T-helper 1 cell (primary cell): ENCODE measurements at places on chromosomes 12 and 14.

GRCh38 chr12:57057067-57057751, 7.3 kb upstream of the MYO1A start:
- DNase-seq: no peak

DNA sequence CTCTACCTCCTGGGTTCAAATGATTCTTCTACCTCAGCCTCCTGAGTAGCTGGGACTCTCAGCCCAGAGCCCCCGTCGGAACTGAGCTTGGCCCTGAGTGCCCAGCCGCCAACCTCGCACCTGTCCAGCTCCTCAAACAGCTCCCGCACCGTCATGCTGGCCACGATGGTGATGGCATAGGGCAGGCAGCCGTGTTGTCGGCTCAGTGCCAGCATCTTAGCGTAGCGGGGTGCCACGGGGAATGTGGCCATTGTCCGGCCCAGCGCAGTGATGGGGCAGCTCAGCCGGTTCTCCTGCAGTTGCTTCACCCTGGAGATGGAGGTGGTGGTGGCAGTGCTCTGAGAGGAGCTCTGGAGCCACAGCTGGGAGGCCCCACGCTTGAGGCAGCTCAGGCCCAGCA, 32.4 kb downstream of the DHX37 start:
- no peak for DNase-seq

GRCh38 chr12:40229690-40230651, 5.2 kb downstream of the LRRK2 start:
- DNase-seq: no peak

DNA sequence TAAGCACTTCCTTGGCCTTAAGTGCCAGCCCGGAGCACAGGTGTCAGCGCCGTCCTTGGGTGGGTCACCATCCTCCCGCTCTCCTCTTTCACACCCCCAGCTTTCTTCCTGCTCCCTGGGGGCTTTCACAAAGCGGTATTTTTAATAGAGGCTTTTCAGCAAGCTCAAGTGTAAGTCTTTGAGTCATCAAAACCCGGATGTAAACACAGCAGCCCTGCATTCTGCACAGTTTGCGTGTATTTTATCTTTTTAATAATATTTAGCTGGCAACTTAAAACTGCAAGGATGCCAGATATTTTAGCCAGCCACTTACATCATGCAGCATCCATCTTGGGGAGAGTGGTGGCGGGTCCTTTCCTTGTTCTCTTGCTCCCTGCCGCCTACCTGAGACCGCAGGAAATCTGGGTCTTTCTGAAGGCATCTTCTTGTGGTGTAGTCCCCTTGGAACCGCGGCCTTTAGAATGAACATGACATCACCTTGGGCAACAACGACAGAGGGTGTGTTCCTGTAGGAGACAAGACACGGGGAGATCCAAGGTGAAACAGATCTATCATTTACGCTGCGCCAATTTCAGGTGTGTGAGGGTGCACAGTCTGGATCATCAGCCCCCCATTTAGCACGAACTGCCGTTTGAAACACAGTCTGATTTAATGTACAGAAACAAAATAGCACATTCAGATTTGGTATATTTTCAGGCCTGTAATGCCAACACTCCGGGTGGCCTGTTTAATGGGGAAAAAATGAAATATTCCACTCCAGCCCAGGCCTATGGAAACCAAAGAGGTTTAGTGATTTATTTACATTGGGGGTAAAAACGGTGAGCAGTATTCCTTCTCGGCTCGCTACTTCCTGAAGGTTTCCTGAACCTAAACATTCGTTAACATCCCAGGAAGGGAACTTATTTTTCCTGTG, 12.5 kb upstream of the IRF2BPL start:
- DNase-seq: no peak

DNA sequence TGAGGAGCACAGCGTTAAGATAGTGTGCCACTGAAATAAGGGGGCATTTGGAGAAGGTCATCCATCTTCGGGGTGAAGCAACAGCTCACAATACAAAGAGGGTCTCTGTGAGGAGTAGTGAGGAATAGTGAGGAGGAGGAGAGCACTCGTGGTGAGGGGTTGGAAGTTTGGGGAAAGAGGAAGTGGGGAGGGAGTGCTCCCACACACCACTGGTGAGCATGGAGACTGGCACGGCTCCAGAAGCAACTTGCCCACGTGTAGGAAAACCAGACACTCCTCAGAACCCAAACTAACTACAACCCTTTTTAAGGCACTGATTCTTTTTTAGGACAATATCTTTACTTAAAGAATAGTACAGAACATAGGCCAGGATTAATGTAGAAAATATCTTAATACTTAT, 48.9 kb downstream of the GALNT8 start:
- no peak for DNase-seq

- DNase-seq: no peak
Measured at GRCh38 chr12:120071493-120072020, 45.0 kb downstream of the RAB35 start.

GRCh38 chr14:79949906-79950305, 261.4 kb downstream of the DIO2 start:
- no peak for DNase-seq

DNA sequence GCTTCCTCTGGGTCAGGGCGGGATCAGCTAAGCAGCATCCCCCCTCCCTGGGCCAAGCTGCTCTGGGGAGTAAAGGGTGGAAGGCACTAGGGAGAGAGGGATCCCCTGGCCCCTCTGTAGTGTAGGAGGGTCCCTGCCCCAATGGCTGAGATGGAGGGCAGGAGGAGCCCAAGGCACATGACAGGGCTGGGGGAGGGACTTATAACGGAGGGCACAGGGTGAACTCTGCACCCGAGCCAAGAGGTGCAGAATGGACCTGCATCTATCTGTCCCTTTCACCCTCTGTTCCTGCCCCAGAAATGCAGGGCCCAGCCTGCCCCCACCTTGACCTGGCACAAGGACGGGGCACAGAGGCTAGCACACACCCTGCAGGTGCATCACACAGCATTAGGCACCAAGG, 3.8 kb upstream of the ITGB7 start:
- no peak for DNase-seq

DNA sequence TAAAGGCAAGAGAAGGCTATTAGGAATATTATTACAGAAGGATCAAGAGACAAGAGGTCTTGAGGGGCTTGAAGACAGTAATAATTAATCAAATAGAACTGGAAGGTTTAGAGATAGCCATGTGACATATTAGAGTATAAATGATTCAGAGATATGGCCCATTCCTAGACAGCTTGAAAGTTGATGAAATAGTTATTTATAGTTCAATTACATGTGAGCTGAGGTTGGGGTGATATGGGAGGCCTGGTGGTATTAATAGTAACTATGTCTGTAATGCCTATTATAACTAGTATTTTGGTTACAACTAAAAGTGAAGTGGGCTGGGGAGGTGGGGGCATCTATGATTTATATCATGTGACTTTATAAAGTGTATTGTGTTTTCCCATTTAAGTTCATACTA, 14.1 kb upstream of the MIS18BP1 start:
- DNase-seq: no peak

- peak; percentile 43 for DNase-seq
Measured at GRCh38 chr12:92055877-92056276, 89.8 kb downstream of the BTG1 start.

- DNase-seq: no peak
Measured at GRCh38 chr12:70049596-70050360, 193.5 kb upstream of the CNOT2 start.

DNA sequence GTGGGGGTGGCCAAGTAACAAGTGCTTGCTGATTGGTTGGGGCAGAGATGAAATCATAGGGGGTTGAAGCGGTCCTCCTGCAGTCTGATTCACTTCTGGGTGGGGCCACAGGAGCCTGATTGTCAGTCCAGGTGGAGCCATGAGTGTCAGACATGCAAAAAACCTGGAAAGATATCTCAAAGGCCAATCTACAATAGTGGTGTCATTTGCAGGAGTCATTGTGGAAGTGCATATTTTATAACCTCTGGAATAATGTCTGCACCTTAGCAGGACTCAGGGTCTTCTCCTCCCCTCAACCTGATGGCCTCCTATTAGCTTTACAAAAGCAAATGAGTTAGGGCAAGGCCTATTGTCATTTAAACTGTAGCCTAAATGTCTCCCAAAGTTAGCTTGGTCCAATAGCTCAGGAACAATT, 241.4 kb downstream of the NUAK1 start:
- no peak for DNase-seq

DNA sequence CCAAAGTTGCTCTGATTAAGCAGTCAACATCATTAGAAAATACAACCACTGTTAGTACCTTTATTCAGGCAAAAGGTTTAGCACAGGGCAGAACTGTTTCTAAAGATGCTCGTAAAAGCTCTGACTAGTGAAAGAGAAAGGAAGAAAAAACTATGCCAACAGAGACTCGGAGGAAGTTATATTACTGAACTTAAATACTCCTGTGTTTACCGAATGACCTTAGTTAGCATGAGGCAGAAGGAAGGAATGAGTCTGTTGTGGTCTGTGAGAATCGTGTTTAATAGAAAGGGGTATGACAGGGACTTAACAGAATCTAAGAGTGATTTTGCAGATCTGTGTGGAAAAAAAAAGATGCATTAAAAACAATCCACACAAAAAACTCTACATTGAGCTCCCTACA, 84.1 kb upstream of the OVCH1 start:
- DNase-seq: no peak

- no peak for DNase-seq
Measured at GRCh38 chr12:46349253-46349652, 23.3 kb downstream of the SLC38A2 start.

DNA sequence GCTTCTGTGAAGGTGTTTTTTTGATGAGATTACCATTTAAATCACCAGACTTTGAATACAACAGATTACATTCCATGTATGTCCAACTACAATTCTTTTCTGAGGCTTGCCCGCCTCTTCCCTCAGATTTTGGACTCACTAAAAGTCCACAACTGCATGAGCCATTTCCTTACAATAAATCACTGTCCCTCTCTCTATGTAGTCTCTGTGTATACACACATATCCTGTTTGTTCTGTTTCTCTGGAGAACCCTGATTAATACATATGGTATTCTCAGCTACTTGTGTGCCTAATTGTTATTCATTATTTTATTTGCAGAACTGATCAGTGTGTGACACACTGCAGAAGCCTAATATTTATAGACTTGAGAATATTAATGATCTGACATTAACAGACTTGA, 2.4 kb upstream of the MIPOL1 start:
- no peak for DNase-seq

- no peak for DNase-seq
Measured at GRCh38 chr12:91579516-91580263, 397.1 kb upstream of the DCN start.

- DNase-seq: no peak
Measured at GRCh38 chr14:52348279-52348678, 34.2 kb downstream of the PTGER2 start.

DNA sequence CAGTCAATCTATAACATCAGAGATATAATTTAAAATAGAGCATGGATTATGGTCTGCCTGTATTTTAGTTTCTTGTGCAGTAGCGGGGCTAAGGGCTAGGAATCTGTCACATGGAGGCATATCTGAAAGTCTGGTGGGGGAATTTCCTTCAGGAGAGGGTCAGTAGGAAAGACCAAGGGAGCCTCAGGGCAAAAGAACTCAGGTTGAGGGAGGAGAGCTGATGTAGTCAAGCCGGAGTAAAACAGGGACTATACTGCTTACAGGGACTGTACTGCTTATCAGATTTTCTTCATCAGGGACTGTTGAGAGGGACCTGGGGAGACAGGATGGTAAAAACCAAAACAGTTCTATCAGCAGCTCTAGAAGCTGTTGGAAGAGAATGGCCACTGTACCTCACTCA, 82.0 kb upstream of the CPM start:
- no peak for DNase-seq

DNA sequence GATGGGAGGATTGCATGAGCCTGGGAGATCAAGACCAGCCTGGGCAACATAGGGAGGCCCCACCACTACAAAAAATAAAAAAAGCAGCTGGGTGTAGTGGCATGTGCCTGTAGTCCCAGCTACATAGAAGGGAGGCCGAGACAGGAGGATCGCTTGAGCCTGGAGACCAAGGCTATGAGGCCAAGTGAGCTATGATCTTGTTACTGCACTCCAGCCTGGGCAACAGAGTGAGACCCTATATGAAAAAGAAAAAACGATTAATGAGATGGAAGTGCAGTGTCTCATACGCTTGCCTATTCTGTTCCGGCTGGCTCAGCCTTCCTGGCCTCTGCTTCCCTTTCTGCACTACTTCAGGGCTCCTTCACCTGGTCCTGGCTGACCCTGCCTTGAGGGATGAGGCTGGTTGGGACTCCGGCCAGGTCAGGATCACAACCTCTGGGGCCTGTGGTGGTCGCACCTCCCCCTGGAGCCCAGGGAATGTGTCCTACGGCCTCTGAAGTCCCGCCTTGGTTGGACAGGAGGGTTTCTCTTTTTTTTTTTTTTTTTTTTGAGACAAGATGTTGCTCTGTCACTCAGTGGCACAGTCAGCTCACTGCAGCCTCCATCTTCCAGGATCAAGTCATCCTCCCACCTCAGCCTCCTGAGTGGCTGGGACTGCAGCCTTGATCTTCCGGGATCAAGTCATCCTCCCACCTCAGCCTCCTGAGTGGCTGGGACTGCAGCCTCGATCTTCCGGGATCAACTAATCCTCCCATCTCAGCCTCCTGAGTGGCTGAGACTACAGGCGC, 10.7 kb downstream of the TEDC1 start:
- peak; percentile 10 for DNase-seq

DNA sequence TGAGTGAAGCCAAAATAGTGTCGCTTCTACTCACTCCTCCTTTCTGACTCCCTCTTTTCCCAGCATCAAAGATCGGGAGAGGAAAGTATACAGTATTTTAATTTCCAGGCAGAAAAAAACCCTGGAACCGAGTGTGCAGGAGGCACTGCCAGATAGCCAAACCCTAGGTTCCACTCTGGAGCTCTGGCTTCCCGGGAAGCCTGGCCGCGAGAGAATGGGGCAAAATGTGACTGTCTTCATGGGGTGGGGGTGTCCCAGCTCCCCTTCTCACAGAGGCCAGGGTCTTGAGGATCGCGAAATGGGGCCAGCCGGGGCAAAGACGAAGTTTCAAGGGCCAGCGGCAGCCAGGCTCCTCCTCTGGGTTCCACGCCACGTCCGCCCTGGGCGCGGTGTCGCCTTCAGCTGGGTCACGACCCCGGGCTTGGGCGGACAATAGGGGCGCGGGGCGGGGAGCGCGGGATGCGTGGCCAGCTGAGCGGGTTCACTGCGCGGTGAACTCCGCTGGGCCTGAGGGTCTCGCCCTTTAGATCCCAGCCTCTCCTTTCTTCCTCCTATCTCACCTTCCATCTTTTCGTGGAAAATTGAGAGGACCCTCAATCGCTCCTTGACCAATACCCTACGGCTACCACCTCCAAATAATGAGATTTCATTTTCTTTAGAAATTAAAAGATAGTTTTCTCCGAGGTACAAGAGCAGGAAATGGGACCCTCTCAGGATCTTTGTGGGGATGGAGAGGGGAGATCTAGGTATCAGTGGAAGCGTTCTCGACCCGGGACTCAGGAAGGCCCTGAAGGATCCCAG, 6.7 kb downstream of the HOXC4 start:
- DNase-seq: no peak

- DNase-seq: peak; percentile 64
Measured at GRCh38 chr12:29082522-29082921, 66.6 kb upstream of the FAR2 start.

- DNase-seq: no peak
Measured at GRCh38 chr12:57604992-57605810, 577 bp downstream of the DTX3 start.

GRCh38 chr14:78605897-78606500, 435.8 kb downstream of the NRXN3 start:
- no peak for DNase-seq

GRCh38 chr12:11486623-11487444, 91.5 kb upstream of the PRB2 start:
- peak; percentile 64 for DNase-seq
